ENCODE measurements at places on chromosomes 11 and 22. TPM values are rescaled to one million over a fixed set of nuclear protein-coding genes. Genes with fewer than 3 reads are reported as not detected.

Gene KCTD14
- total RNA-seq = 0.24 TPM

Gene KCNJ1
- total RNA-seq = not detected

Gene TRIOBP
- total RNA-seq = 47.2 TPM

Gene PDGFD
- total RNA-seq = 1.0 TPM

Gene RAB38
- not detected for total RNA-seq

Gene KRTAP5-1
- not detected for total RNA-seq

Gene UPK3A
- not detected for total RNA-seq

Gene MEI1
- 59.3 TPM for total RNA-seq

Gene TEX12
- total RNA-seq = not detected

Gene MAFF
- total RNA-seq = 4.8 TPM

Gene GAS2L1
- not detected for total RNA-seq

Gene C11orf65
- 1.4 TPM for total RNA-seq

Gene MED19
- total RNA-seq = 15.0 TPM

Gene TMPRSS13
- 8.7 TPM for total RNA-seq

Gene HBG1
- total RNA-seq = not detected

All from B cell (primary cell).